ENCODE measurements at places on chromosomes 3 and 15.

DNA sequence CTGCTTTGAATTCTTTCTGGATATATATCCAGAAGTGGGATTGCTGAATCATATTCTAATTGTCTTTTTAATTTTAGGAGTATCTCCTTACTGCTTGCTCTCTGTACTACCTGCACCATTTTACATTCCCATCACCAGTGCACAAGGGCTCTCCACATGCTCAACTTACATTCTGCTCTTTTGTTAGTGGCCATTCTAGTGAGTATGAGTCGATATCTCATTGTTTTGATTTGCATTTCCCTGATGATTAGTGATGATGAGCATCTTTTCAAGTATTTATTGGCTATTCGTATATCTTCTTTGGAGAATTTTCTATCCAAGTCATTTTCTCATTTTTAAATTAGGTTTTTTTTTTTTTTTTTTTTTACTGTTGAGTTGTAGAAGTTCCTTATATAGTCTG lies 29.5 kb downstream of the PFN2 start:
- no peak for DNase-seq

GRCh38 chr15:74768099-74768770 lies 13.6 kb upstream of the CSK start:
- no peak for DNase-seq

DNA sequence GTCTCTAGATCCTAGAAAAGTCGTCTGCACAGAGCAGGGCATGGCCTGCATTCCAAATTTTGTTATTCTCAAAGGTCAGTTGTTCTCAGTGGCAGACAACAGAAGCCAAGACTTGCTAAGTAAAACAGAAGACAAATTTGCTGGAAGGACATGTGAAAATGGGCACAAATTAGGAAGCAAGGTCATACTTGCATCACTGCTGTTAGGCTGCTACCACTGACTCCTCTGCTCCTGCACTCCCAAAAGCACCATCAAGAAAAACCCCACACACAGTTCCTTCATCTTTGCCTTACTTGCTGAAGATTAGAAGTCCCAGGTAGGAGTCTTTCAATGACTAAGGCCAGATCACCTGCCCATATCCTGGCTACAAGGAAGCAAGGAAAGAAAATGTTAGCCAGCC lies 69.9 kb upstream of the ATP2C1 start:
- DNase-seq = no peak

DNA sequence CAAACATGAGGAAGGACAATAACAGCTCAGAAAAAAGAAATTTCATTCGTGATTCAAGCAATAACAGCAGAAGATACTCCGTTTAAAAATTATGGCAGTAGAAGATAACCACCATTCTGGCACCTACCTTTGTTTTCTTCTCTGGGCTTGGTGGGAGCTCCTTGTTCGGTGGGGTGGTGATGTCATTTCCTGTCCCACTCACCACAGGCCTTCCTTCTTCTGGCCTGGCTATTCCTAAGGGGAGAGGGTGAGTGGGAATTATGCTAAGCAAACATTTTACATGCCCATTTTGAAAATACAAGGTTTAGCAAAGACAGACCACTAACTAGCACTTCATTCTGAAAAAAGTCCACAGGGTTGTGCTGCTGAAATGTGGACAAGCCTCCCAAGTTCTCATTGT lies 74.4 kb downstream of the DHX30 start:
- no peak for DNase-seq

GRCh38 chr3:30596152-30596551 lies 10.2 kb upstream of the TGFBR2 start:
- DNase-seq = no peak

DNA sequence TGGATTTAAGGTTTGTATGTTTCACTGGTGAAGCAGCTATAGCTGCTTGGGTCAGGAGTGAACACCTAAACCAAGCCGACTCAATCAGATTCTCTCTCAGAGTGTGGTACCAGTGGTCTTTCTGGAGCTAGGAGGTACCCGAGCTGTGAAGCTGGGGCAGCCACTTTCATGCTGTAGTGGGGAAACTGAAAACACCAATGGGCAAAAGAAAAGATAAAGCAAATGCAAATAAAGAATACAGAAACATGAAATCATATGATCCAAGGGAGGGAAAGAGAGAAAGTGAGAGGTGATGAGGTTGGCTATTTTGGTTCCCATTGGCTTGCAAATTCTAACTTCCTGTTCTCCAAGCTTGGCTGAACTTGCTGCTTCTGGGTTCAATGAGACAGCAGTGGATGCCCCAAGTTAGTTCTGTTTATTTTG lies 212.3 kb upstream of the CFAP20DC start:
- no peak for DNase-seq

DNA sequence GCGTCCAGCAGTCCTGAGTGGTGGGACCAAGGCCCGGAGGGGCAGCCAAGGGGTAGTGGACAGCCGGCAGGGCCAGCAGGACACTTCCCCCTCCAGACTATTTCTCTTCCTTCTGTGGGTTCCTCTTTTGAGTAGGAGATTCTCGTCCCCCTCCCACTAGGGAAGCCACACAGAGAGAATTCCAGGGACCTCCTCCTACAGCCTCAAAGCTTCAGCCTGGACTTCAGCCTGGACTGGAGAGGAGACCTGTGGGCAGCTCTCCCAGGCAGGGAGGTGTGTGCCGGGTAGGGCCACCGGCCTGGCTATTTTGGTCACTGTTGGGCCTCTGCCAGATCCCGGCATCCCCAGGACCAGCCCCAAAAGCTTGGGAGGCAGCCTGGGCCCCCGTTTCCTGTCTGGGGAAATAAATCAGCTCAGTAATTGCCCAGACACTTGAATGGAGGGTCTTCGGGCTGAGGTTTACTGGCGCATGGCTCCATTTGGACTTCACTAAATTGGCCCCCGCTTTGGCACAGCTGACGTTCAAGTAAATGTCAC lies 1.3 kb downstream of the SLC6A6 start:
- DNase-seq = no peak

GRCh38 chr3:49712631-49713317 lies 6.7 kb downstream of the AMIGO3 start:
- DNase-seq = no peak

Data from NCI-H446 (cell line).